ENCODE measurements at places on chromosomes 2 and 18.

GRCh38 chr2:102615620-102616436 lies 3.5 kb upstream of the SLC9A2 start:
- DNase-seq: peak; percentile 23

DNA sequence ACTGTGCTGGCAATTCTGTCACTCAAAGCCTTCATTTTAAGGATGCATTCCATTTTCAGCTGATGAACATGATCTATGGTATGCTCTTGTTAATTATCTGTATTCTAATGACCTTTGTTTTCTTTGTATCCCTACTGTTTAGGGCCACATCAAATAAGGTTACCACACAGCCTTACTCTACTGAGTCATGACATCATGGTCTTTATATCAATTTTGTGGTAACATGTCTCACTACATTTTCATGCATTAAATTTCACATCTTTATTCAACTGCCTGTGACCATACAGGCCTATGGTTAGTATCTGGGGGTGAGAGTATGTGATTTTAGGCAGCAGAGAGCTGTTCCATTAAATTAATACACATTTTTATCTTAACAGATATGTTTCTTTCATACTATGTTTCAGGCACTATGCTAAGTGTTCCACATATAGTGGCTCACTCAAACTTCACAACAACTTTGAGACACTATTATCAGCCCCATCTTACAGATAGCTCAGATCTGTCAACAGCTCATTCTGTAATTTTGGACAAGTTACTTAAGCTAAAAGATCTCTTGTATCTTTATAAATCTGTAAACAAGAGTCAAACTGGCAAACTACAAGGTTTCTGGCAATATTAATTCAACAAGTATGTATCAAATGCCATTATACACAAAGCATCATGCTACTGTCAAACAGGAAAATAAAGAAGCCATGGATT lies 18.0 kb downstream of the LRPPRC start:
- DNase-seq: no peak

DNA sequence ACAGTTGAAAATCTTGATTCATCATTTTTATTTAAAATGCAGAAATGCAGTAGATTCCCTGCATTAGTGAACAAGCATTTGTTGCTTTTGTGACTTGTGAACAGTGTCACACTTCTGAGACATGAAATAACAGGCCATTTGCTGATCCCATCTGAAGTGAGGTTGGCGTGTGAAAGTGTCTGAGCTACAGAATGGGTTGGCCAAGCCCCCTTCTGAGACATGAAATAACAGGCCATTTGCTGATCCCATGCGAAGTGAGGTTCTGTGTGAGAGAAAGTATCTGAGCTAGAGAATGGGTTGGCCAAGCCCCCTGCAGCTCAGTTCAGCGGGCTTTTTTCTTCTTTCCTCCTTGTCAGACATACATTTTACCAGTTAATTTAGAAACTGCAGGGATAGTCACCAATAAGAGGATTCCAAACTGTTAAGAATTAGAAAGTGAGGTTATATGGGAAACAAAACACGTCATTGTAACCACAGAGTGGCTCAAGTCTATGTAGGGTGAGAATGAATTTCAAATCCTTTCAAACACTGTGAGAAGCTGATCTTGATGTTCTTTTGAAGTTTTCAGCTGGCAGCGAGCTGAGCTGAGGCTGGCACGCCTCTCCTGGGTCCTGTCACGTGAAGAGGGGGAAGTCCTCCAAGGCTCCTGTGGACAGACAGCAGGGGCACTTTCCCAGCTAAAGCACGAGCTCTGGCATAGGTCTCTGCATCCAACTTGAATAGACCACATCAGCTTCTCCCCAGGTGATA lies 339.2 kb upstream of the SALL3 start:
- DNase-seq: no peak

DNA sequence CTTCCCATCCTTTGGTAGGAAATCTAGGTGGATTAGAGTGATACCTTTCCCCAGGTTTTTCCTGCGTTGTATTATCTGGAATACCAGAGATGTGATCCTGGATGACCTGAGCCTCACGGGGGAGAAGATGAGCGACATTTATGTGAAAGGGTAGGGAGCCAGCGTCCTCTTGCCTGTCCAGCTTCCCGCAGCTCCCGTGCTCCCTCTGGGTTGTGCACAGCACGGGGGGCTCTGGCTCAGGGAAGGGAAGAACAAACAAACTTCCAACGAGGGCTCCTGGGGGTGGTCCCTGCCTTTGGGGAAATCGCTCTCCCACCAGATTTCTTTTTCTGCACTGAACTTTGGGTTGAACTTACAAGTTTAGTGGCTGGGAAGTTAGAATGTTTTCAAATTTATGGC lies 215.7 kb downstream of the DYSF start:
- DNase-seq: no peak

DNA sequence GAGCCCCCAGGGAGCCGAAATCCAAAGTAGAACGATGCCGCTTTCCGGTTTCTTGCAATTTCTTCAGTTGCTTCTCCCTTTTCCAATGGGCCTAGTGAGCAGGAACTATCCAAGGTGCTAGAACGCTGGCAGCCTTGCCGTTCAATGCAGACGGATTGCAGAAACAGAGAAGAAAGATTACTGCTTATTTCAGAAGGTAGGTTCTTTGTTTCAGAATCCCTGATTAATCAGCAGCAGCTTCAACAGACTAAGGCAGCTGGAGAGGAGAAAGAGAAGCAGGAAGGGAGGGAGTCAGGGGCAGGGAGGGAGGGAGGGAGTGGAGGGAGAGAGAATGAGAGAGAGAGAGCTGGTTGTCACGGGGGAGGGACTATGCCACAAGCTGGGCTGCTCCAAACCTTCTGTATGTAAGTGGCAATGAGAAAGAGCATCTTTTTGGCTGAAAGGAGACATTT lies 576 bp downstream of the NYAP2 start:
- no peak for DNase-seq

GRCh38 chr2:71667256-71668182 lies 214.2 kb downstream of the DYSF start:
- no peak for DNase-seq

GRCh38 chr2:134245340-134245984 lies 8.4 kb upstream of the MGAT5 start:
- DNase-seq: peak; percentile 69

DNA sequence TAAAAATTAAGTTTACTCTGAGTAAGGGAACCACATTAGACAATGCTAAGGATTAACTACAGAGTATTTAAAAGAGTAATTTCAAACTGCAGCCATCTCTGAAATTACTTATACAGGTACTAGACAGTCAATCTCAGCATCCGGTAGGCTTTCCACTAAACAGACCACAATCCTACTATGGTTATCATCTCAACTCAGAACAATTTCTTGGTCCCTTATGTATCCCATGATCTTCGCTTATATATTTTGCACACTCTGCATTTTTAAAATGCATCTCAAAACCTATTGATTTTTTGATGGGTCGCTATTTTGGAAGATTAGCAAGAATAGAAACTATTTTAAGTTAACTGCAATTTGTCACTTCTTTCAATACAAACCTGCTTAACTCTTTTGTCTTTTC lies 1.4 kb downstream of the PPP4R1 start:
- no peak for DNase-seq

GRCh38 chr2:88239781-88240180 lies 69.6 kb downstream of the THNSL2 start:
- no peak for DNase-seq

DNA sequence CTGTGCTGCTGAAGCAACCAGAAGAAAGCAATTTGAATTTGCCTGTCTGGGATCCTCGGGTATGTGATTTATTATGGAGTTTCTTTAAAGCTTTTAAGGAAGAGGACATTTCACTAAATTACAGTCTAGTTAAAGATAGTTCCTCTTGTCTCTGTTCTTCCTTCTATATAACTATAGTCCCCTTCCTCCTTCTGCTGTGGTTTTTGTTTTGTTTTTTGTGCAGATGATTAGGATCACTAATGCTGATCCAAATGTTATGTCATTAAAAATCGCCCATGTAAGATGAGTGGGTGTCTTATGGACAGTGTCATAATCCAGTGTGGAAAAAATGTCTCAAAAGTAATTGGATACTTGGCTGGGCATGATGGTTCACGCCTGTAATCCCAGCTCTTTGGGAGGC lies 24.7 kb downstream of the PAPOLG start:
- no peak for DNase-seq

DNA sequence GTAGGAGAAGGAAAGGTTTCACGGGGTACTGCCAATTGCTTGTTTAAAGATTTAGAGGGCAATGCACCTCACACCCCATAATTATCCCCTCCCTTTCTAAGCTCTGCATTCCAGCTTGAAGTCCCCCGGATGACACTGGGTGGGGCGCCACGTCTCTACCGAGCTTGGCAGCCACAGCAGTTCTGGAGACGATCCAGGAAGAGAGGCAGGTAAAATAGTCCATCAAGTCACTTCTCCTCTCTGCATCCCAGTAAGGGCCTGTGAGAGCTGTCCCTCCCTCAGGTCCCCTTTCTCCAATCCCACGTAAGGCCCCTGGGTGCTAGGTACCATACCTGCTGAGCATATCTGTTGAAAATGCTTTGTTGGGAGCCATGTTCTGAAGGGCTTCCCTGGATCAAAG lies 65.7 kb downstream of the CAPN13 start:
- no peak for DNase-seq

- no peak for DNase-seq
Measured at GRCh38 chr2:237816531-237816930, 18.0 kb downstream of the RBM44 start.

DNA sequence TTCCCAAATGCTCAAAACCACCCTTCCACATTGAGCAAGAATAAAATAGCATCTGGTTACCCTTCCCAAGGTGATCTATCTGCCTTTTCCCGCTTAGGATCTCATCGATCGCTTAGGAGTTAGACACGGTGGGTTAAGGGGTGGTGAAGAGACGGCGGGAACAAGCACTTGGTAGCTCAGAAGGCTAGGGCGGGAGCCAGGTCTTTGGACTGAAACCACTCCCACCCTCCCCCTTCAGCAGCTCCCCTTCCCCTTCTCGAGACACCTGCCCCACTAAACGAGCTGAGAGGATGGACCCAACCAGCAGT lies 513 bp downstream of the THOC1 start:
- no peak for DNase-seq

GRCh38 chr18:54209471-54210180 lies 14.8 kb downstream of the MBD2 start:
- DNase-seq: no peak

GRCh38 chr18:44852818-44853217 lies 172.1 kb downstream of the SETBP1 start:
- DNase-seq: no peak

DNA sequence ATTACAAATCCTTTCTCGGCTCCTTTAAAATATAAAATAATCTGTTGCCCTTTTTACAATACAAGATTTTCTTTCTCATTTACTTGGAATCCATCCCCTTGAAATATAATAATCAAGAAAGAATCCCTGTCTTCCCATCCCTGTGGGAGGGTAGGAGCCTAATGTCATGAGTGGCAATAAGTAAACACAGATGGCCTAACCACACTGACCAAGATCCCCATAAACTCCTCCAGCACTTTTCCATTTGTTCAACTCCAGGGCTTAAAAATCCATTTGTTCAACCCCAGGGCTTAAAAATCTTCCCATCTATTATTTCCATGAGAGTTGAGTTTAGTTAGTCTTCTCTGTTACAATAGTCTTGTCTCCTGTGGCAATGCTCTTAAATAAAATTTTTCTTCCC lies 297.6 kb downstream of the CDH7 start:
- DNase-seq: no peak

GRCh38 chr18:28814365-28814764 lies 637.4 kb upstream of the CDH2 start:
- DNase-seq: no peak

DNA sequence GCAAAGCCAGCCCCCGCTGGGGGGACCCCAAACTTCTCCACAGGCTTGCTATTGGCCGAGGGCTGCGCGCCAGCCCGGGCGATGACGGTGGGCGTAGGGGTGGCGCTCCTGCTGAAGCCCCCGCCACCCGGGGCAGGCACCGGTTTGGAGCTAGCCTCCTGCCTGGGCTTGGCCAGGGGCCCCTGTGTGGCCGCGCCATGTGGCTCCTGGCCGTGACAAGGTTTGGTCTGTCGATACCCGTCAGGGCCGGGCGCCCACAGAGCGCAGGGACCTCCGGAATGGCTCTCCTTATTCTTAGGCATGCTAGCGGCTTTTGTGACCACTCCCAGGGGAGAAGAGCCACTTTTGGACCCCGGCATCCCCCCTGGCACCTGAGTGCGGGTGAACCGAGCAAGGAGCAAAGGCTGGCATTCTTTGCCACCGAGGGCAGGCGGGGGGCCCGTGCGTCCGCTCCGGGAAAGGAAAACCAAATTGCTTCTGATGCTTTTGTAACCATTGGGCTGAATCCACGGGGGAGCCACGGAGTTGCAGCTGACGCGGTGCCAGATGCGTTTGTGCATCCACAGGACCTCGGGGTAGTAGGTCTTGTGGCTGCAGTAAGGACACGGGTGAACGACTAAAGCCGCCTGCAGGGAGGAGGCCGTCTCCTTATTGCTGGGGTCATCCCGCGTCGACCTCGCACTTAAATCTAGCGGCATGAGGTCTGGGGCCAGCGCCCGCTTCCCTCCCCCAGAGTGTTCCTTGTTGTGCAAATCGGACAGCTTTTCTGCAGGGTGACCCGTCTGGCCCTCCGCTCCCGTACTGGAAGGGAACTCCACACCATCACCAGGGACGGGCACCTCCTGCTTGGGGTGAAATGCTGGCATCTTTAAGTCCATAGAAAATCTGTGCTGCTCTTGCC lies 115.6 kb downstream of the ZNF516 start:
- DNase-seq: no peak

DNA sequence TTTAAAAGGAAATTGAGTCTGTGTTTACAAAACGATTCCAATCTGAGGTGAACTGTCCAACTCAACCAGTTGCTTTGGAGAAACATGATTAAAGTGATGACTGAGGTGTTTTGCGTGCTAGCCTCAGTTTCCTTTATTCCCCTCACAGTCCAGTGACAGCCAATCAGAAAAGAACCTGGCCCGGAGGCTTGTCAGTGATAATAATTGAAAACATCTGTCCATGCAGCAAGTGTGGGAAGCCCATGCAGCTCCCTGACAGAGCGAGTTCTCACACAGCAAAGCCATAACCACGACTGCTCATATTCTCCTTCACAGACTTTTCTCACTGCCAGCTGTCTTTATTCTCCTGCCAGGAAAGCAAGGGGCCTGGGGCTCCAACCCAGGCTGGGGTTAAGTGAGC lies 613.4 kb downstream of the ARHGAP15 start:
- no peak for DNase-seq

Data from activated T-cell treated with anti-CD3 and anti-CD28 coated beads for 48 hours (primary cell).